ENCODE measurements at places on chromosomes 3 and 15. TPM values are rescaled to one million over a fixed set of nuclear protein-coding genes. Genes with fewer than 3 reads are reported as not detected.

HRG gene
- not detected for total RNA-seq

SELENOT gene
- 133 TPM for total RNA-seq

SLC2A2 gene
- not detected for total RNA-seq

MESP1 gene
- not detected for total RNA-seq

AADAC gene
- not detected for total RNA-seq

CNTN3 gene
- total RNA-seq, result 0.21 TPM

GOLGA8S gene
- total RNA-seq, result not detected

GRCh38 chr3:52791366-52791765 lies 3.2 kb upstream of the ITIH3 start:
- no peaks in the 10 kb centered on the region for H3K4me1 ChIP-seq
- H3K4me3 ChIP-seq, result no peak overlapping the region
- H3K36me3 ChIP-seq, result no peaks in the 10 kb centered on the region
- DNase-seq, result no peak

- H3K4me1 ChIP-seq, result peaks cover 20% of the 10 kb centered on the region
- H3K36me3 ChIP-seq, result no peaks in the 10 kb centered on the region
- DNase-seq, result no peak
Measured at GRCh38 chr3:193932576-193932975, 203.4 kb upstream of the HES1 start.

DNA sequence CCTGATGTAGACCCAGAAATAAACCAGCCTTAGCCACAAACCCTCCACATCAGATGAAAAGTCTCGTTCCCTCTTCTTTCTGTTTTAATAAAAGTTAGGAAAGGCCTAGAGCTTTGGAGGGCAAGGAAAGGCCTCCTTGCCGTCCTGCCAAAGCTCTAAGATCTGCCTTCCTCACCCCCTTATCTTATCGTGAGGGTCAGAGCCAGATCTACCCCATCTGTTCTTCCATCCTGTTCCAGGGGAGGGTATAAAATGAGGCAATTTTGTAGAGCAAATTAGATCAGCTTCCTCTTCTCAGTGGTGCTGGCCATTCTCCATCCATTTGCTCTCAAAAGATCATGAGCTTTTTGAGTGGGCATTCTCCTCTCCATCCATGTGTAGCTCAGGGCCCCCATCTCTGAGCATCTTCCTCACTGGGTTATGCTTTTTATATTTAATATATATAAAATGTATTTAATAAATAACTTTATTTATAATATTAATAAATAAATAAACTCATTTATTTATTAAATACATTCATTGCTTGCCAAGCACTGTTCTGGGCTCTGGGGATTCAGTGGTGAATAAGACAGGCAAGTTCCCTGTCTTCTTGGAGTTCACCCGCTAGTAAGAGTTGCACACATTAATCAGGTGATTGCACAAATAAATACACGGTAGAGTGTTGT lies 2.0 kb upstream of the SLC24A1 start:
- H3K27me3 ChIP-seq, result no peaks in the 10 kb centered on the region
- no peaks in the 10 kb centered on the region for H3K4me1 ChIP-seq
- H3K27ac ChIP-seq, result no peak overlapping the region
- no peak for DNase-seq

GRCh38 chr3:77799278-77799677 lies 759.4 kb downstream of the ROBO2 start:
- H3K4me1 ChIP-seq, result peaks cover 25% of the 10 kb centered on the region
- no peak overlapping the region for H3K27ac ChIP-seq
- H3K4me3 ChIP-seq, result no peak overlapping the region

DNA sequence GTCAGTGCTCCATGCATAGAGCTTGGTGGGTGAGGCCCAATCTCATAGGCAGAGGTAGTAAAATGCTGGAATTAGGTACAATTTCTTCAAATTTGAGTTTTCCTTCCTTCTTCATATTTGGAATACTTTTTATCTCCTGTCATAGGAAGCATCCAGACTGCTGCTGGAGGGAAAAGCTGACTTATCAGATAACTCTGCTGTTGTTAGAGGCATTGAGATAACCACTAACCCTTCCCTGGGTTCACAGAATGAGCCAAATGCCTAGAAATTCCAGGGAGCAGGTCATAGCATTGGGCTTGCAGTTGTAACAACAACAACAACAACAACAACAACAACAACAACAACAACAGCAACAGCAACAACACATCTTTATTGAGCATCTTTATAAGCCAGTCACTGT lies 332.7 kb downstream of the PDCD6IP start:
- no peaks in the 10 kb centered on the region for H3K27me3 ChIP-seq
- no peak overlapping the region for H3K4me3 ChIP-seq
- H3K36me3 ChIP-seq, result no peaks in the 10 kb centered on the region
- H3K27ac ChIP-seq, result no peak overlapping the region

- no peaks in the 10 kb centered on the region for H3K36me3 ChIP-seq
- no peak overlapping the region for H3K27ac ChIP-seq
- no peak overlapping the region for H3K4me3 ChIP-seq
- H3K4me1 ChIP-seq, result peaks cover 4% of the 10 kb centered on the region
- H3K27me3 ChIP-seq, result no peaks in the 10 kb centered on the region
Measured at GRCh38 chr3:123351501-123351900, 97.4 kb downstream of the ADCY5 start.

GRCh38 chr3:53039376-53039752 lies 6.5 kb downstream of the SFMBT1 start:
- H3K36me3 ChIP-seq, result no peaks in the 10 kb centered on the region
- DNase-seq, result no peak
- peaks cover 4% of the 10 kb centered on the region for H3K4me1 ChIP-seq
- peaks cover 21% of the 10 kb centered on the region for H3K27me3 ChIP-seq

- no peaks in the 10 kb centered on the region for H3K27me3 ChIP-seq
- no peaks in the 10 kb centered on the region for H3K36me3 ChIP-seq
- DNase-seq, result peak; percentile 11
- no peak overlapping the region for H3K4me3 ChIP-seq
- no peaks in the 10 kb centered on the region for H3K4me1 ChIP-seq
- H3K27ac ChIP-seq, result no peak overlapping the region
Measured at GRCh38 chr15:56428821-56429458, 36.0 kb downstream of the MNS1 start.

DNA sequence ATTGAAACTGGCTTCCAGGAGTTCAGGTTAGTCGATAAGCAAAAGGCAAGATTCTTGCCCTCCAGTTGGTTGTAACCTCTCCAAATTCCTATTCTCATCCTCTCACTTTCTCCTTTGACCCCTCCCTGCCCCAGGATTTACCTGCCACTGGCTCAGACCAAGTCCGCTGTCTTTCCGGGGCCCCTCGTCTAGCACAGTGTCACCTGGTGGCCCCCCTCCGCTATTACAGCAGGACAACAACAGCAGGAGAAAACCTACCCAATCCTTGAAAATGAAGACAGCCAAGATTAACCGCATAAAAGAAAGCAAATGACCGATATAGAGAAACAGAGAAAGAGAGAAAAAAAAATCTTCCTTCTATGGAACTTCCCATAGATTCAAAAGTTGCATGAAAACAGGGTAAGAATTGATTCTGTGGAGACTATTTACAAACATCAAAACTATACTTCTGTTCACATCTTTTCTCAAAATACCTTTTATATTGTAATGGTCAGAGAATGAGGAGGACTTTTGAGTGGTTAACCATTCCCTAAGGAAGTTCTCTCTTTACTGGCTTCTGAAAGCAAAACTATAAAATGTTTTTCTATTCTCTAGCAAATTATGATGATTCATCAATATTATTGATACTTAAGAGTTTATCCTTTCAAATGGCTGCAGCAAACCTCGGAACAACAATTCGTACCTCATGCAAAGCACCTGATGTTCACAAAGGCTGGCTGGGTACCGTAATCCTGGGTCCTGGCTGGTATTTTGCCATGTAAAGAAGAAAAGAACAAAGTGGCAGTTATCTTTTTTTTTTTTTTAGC lies 10.0 kb upstream of the ST8SIA2 start:
- H3K36me3 ChIP-seq, result no peaks in the 10 kb centered on the region
- peak; percentile 72 for DNase-seq

DNA sequence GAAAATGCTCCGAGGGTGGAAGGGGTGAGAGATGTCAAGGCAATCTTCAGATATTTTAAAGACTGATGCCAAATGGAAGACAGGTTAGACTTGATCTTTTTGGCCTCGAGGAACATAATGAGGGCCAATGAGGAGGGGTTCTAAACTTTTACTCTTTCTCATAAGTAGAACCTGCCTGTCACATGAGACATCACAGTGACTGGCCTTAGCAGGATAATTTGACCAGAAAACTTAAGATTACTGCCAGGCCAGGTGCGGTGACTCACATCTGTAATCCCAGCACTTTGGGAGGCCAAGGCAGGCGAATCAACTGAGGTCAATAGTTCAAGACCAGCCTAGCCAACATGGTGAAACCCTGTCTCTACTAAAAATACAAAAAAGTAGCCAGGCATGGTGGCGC lies 12.2 kb downstream of the TM4SF4 start:
- no peak for DNase-seq
- no peaks in the 10 kb centered on the region for H3K4me1 ChIP-seq
- no peaks in the 10 kb centered on the region for H3K27me3 ChIP-seq
- H3K27ac ChIP-seq, result no peak overlapping the region
- no peak overlapping the region for H3K4me3 ChIP-seq

GRCh38 chr3:187072102-187072501 lies 67.2 kb downstream of the RPL39L start:
- no peak overlapping the region for H3K27ac ChIP-seq
- no peaks in the 10 kb centered on the region for H3K4me1 ChIP-seq
- DNase-seq, result no peak
- no peaks in the 10 kb centered on the region for H3K36me3 ChIP-seq

- peaks cover 19% of the 10 kb centered on the region for H3K4me1 ChIP-seq
- H3K36me3 ChIP-seq, result no peaks in the 10 kb centered on the region
- no peaks in the 10 kb centered on the region for H3K27me3 ChIP-seq
- H3K27ac ChIP-seq, result no peak overlapping the region
Measured at GRCh38 chr15:76105391-76105790, 45.6 kb downstream of the TMEM266 start.

- H3K27me3 ChIP-seq, result no peaks in the 10 kb centered on the region
- H3K4me1 ChIP-seq, result no peaks in the 10 kb centered on the region
- no peak overlapping the region for H3K4me3 ChIP-seq
- no peak for DNase-seq
- H3K27ac ChIP-seq, result no peak overlapping the region
- no peaks in the 10 kb centered on the region for H3K36me3 ChIP-seq
Measured at GRCh38 chr3:41679374-41679773, 282.5 kb downstream of the ULK4 start.

DNA sequence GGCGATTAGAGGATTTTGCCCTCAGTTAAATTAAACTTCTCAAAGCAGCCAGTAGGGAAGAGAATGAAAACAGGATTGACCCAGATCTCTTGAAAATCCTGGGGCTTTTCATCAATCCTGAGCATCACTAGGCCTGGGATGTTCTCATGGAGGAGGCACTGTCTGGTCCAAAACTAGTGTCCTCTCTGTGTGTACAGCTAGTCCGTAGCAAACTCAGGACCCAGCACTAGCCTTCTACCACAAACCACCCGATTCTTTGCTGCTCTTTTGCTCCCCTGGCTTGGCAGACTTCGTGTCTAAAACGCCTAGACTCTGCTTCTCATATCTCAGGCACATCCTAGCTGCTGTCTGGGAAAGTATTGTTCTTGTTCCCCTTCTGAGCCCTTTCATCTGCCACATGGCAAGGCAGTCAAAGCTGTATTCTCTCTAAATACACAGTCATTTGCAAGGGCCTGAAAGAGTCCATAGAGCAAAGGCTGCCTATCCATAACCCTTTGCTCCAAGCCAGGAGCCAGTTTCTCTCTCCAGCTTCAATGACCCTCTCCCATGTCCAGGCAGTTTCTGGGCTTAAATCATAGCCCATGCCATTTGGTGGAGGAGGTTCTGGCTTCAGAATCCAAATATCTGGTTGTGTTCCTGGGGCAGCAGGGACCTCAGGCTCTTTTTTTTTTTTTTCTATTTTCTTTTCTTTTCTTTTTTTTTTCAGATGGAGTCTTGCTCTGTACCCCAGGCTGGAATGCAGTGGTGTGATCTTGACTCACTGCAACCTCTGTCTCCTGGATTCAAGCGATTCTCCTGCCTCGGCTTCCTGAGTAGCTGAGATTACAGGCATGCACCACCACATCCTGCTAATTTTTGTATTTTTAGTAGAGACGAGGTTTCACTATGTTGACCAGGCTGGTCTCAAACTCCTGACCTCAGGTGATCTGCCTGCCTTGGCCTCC lies 52.4 kb downstream of the CDC25A start:
- H3K27me3 ChIP-seq, result no peaks in the 10 kb centered on the region
- no peak overlapping the region for H3K4me3 ChIP-seq
- H3K4me1 ChIP-seq, result no peaks in the 10 kb centered on the region
- no peak overlapping the region for H3K27ac ChIP-seq
- no peak for DNase-seq

DNA sequence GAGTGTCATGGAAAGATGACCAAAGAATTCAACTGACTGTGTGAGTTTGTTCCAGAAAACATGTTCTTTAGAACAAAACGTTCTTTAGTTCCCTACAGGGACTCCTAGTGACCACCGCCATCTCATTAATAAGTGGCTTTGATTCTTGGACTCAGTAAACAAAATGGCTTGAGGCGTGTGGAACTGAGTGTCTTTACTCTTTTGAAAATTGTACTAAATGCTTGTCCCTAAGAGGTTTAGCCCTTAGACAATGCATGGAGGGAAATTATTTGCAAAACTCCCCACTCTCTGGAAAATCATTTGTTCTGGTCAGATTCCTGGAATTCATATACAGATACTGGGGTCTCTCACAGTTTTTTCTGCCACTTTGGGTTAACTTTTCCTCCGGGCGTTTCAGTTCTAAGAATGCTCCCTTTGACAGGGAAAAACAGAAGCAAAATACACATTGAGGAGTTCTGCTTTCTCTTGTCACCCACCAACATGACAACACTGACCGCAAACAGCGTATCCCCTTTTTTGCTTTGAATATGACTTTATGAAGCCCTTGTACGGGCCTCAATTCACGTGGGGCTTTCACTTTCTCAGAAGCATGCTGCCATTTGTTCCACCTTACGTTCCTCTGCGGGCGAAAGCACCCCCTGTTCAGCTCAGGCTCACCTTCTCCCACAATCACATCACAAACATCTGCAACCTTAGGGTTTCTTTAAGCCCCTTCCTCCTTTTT lies 15.3 kb upstream of the NRROS start:
- no peaks in the 10 kb centered on the region for H3K36me3 ChIP-seq
- no peak overlapping the region for H3K27ac ChIP-seq
- peaks cover 38% of the 10 kb centered on the region for H3K4me1 ChIP-seq
- no peaks in the 10 kb centered on the region for H3K27me3 ChIP-seq
- DNase-seq, result no peak

DNA sequence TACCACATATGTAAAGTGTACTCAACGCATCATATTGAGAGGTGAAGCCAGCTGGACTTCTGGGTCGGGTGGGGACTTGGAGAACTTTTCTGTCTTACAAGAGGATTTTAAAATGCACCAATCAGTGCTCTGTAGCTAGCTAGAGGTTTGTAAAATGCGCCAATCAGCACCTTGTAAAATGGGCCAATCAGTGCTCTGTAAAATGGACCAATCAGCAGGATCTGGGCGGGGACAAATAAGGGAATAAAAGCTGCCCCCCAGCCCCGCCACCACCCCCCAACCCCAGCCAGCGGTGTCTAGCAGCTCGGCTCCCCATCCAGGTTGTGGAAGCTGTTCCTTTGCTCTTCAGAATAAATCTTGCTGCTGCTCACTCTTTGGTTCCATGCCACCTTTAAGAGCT lies 6.2 kb upstream of the IVD start:
- H3K27me3 ChIP-seq, result no peaks in the 10 kb centered on the region
- DNase-seq, result no peak
- no peaks in the 10 kb centered on the region for H3K36me3 ChIP-seq
